Activated CD4-positive, alpha-beta T cell treated with anti-CD3 and anti-CD28 coated beads for 4 hours (primary cell): ENCODE measurements at places on chromosomes 2 and 18.
A peak's percentile ranks its signal among the peaks of the same experiment; 100 is the strongest.

DNA sequence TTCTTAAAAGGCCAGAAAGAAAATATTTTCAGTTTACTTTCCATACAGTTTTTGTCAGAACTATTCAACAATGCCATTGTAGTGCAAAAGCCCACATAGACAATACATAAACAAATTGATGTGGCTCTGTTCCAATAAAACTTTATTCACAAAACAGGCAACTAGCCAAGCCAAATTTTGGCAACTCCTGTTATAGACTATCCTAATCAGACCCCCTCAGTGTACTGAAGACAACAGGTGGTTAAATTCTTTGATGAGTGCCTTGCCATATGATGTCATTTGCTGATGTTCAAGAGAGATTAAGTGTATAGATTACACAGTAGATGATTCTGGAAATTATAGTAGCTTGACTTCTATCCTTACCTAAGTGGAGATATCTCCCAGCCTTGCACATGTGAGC lies 83.4 kb downstream of the FANCL start:
- DNase-seq: no peak

- DNase-seq: no peak
Observed at GRCh38 chr2:197128897-197129296, 181.7 kb downstream of the ANKRD44 start.

DNA sequence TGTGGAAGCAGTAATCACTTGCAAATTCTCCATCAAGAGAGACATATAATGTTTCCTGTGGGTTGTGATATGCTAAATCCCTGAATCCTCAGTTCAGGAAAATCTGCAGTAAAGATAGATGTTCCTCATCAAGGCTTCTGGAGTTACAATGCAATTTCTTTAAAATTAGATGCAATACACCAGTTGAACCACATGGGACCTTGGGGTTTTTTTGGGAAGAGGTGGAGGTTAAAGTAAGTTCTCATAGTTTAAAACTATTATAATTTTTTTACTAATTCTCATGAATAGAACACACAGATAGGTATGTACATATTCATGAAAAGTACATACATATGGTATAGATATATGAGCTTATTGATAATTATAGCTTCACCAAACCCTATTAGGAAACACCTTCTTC lies 496.2 kb downstream of the SATB2 start:
- no peak for DNase-seq

GRCh38 chr2:17644997-17645720 lies 104.7 kb downstream of the VSNL1 start:
- DNase-seq: no peak

- no peak for DNase-seq
Observed at GRCh38 chr2:135974036-135974435, 11.4 kb downstream of the DARS1 start.

- no peak for DNase-seq
Observed at GRCh38 chr18:54878659-54879358, 50.5 kb downstream of the RAB27B start.

DNA sequence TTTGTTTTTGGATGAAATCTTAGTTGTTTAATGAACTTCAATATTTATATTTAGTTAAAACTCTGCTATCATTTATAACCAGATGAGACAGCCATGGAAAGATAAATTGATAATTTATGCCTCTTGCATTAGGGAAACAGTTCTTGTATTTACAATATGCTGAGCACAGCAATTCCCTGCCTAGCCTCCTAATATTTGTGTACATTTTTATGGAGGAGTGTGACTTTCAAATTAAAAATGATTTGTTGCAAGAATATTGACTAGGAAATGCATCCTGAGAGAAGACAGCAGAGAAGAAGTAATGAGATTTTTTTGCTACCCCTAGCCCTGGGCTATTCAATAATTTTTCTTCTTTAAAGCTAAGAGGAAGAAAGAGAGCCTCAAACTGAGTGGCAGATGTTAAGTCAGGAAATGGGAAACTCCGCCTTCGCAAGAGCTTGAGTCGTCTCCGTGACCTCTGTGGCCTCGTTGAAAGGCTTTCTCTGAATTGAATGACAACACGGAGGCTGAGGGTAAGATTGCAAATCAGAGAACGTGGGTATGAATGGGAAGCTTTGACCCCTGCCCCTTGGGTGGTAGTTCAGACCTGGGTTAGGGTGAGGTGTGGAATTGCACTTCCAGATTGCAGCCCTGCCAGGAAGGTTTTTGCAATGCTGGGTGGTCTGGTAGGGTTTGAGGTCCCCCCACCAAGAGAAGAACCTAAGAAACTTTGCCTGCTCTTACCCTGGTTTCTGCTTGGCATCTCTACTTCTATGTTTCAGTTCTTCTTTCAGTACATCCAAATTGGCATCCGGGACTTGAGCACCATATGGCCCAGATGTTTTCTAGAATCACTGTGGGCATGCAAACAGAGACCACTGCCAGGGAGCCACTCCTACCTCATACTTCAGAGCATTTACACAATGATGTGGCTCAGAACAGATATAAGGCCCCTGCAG lies 210.3 kb upstream of the RBMS1 start:
- DNase-seq: peak; percentile 21

DNA sequence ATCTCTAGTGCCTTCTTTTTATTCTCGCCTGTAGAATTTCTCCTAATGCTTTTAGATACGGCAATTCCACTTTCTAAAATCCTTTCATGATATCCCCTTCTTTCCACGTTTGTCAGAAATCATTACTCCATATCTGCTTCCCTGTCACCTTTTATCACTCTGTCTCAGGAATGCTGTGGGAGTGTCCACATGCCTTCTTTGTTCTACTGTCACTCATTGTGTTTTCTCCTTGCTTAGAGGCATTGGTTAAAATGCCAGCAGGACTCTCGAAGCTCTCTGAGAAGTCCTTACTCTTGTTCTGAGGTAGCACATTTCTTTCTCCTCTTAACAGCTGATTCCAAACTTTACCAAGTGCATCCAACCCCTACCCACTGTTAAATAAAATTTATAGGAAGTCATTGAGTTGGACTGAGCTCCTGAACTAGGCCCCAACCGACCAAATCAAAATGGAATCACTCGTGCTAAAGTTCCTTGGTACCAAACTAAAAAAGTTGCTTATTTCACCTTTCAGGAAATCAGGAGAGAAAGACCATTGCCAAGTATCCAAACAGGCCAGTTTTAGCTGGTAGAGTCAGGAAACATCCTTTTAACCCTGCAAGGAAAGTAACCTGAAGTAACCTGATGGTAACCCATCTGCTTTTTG lies 10.6 kb upstream of the GALNT5 start:
- DNase-seq: no peak

- no peak for DNase-seq
Observed at GRCh38 chr2:220880623-220881596, 691.2 kb downstream of the EPHA4 start.

DNA sequence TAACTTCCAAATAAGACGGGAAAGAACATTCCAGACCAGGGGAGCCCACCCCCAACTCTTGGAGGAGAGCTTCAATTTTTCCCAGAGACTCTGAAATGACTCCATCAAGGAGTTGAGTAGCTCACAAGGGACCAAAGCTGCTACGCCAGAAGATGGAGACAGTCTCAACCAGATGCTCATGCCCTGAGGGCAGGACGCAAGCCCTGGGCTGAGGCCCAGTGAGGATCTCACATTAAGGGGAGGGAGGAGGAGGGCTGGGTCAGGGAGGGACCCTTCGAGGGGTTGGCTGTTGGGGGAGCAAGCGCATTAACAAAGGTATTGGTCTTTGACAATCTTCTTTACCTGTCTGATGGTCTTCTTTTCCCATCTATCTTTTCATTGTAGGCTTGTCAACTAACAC lies 141.3 kb upstream of the SLC1A4 start:
- DNase-seq: no peak

GRCh38 chr18:64474773-64475172 lies 325.9 kb upstream of the LINC00305 start:
- DNase-seq: no peak

DNA sequence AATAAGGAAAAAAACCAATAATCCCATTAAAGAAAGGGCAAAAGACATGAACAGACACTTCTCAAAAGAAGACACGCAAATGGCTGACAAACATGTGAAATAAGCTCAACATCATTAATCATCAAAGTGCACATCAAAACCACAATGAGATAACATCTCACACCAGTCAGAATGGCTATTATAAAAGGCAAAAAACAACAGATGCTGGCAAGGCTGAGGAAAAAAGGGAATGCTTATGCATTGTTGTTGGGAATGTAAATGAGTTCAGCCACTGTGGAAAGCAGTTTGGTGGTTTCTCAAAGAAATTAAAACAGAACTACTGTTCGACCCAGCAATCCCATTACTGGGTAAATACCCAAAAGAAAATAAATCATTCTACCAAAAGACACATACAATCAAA lies 285.6 kb downstream of the NR4A2 start:
- no peak for DNase-seq

- no peak for DNase-seq
Observed at GRCh38 chr2:144431392-144431783, 88.5 kb downstream of the ZEB2 start.

GRCh38 chr2:132901661-132902060 lies 231.7 kb upstream of the LYPD1 start:
- no peak for DNase-seq

DNA sequence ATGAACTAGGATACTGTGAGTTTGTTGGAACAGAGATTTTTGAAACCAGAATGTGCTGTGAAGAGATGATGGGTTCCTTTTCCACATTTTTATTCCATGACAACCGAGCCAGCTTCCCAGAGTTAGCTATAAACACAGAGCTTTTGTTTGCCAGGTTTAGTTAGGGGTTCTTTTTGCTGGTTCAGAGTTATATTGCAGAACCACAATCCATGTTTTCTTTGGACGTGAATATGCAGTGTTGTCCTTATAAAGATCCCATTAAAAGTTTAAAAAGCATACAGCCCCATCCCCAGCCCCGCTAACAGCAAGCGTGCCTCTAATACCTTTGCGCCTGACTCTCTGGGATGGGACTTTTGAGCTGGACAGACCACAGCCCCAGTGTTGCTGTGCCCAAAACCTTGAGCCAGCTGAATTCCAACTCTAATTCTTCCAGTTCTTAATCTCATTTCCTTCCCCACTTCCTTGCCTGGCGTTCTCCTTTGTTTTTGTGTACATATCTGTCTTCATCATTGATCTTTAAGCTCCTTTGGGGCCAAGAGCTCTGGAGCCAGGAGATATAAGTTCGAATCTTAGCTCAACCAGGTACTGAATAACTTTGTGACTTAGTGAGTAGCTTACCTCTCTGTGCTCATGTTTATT lies 72.3 kb downstream of the SPATS2L start:
- DNase-seq: no peak

DNA sequence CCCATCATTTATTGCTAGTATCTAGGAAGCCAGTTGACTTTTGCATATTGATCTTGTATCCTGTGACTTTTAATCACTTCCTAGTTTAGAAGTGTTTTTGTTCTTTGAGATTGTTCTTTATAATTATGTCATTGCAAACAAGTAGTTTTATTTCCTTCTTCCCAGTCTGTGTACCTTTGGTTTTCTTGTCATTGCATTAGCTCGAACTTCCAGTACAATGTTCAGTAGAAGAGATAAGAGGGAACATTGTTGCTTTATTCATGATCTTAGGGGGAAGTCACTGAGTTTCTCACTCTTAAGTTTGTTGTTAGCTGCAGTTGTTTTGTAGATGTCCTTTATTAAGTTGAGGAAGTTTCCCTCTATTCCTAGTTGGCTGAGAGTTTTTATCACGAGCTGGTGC lies 61.0 kb downstream of the TRAPPC12 start:
- DNase-seq: no peak

DNA sequence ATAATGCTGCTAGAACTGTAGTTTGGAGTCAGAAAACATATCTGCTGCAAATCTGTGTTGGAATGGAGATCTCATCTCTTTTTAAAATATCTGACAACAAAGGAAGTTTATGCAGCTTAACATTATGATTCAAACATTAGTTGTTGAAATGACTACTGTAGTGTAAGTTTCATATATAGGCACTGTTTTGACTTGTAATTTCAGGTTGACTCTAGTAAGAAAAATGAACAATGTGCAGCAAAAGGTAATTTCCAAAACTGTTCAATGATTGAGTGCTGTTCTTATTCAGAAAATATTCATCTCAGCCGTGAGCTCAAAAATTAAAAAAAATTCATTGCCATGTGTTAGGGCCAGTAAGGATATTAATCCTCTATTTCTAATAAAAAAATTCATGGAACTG lies 48.5 kb downstream of the CCDC138 start:
- DNase-seq: no peak

- no peak for DNase-seq
Observed at GRCh38 chr2:207674266-207674774, 37.1 kb upstream of the CCNYL1 start.

DNA sequence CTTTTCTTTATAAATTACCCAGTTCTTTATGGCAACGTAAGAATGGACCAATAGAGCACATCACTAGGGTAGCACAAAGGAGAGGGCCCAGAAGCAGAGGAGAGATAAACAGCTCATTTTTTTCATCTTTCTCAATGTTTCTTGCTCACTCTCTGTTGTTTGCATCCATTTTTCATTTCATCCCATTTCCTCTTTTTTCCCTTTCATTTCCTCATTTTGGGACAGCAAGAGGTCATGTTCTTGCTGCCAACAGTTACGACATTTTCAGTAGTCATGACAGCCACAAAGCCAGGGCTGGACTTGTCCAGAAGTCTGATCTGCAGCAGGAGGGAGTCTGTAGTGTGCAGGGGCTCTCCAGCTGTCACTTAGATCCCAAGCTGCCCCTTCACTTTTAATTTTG lies 52.7 kb upstream of the CYP1B1 start:
- no peak for DNase-seq

DNA sequence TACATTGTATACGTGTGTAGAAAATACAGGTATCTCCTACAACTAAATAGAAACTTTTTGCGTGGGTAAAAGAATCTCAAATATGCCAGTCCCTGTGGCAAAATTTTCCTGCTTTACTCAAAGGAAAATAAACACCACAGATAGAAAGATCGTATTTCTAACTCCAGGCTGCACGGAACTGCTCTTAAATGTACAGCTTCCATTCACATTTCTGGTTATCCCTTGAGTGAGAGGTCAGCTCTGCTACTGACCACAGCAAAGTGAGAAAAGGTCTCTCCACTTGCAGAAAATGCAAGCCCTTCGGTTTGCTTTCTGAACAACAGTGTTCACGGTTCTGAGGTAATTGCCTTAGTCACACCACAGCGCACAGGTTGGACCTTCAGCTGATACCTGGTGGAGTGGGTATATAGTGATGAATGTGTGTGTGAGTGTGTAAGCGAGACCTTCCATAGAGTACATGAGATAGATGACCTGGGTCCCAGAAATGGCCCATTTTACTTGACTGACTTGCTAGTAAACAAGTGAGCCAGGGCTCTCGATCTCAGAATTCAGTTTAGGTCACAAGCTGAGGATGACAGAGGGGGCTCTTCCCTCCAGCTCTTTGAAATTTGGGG lies 52.1 kb downstream of the ALPK2 start:
- DNase-seq: no peak

- DNase-seq: no peak
Observed at GRCh38 chr2:221397187-221397586, 174.9 kb downstream of the EPHA4 start.

- DNase-seq: no peak
Observed at GRCh38 chr18:60893355-60894097, 439.7 kb upstream of the CDH20 start.

- no peak for DNase-seq
Observed at GRCh38 chr18:48396561-48396960, 12.6 kb downstream of the ZBTB7C start.
